ENCODE measurements at places on chromosomes 3 and 15.

GRCh38 chr3:51436998-51437639 is 46.0 kb downstream of the RBM15B start:
- no peak for DNase-seq

DNA sequence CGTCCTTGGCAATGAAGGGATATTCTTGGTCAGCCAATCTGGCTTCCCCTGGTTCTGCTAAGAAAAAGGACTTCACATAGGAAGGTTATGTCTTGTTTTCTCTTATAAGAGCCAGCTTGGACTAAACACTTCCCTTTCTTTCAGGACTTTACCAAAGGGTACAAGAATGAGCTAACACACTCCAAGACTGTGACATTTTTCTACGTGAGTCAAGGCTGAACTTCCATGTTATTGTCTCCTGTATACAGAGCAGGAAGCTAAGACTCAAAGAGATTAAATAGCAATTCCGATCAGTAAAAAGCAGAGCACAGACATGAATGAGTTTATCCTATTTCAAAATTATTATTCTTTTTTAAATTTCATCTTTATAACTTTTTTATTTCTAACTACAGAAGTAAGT is 63.3 kb upstream of the STT3B start:
- DNase-seq = no peak

DNA sequence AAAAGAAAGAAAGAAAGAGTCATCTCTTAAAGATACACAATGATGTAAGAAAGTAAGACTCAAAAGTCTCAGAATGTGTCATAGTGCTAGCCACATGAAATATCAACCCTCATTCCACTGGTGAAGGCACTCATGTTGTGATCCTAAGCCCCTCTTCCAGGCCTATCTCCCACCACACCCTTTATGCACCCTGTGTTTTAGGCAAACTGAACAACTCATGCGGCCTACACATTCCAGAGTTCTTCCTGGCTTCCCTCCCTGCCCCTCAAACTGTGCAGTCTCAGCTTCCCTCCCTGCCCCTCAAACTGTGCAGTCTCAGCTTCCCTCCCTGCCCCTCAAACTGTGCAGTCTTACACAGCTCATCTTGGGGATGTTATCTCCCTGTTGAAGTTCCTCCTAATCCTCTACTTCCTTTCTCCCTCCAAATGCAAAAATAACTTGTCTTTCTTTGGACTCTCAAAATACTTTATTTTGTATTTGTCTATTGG is 69.0 kb upstream of the FNDC3B start:
- DNase-seq = no peak

DNA sequence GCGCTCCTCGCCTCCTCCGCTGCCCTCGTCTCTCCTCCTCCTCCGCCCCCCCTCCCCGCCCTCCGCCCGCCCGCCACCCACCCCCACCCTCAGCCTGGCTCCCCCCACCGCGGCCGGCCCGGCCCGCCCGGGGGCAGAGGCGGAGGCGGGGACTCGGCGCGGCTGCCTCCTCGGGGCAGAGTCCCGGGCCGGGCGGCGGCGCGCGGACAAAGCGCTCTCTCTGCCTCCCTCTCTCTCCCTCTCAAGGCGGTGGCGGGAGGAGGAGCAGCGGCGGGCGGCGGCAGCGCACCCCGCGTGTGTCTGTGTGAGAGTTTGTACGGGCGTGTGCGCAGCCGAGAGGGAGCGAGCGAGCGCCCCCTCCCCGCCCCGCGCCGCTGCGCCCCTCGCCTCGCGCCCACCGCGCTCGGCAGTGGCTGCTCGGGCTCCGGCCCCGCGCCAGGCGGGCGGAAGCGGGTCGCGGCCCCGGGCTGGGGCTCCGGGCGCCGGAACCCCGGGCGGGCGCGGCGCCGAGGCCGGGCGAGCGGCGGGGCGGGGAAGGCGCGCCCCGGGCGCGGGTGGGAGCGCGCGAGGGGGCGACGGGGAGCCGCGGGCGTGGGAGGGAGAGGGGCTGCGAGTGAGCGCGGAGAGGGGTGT is at the start of gene IGF2BP2:
TSS of gene IGF2BP2 (minus strand) at position 37 of the 633 bp plus-strand sequence. CDS start 82 bp downstream, outside the sequence.
- peak; percentile 88 for DNase-seq

- DNase-seq = peak; percentile 42
These were observed 259.1 kb downstream of the OPA1 start for GRCh38 chr3:193851941-193852674.

DNA sequence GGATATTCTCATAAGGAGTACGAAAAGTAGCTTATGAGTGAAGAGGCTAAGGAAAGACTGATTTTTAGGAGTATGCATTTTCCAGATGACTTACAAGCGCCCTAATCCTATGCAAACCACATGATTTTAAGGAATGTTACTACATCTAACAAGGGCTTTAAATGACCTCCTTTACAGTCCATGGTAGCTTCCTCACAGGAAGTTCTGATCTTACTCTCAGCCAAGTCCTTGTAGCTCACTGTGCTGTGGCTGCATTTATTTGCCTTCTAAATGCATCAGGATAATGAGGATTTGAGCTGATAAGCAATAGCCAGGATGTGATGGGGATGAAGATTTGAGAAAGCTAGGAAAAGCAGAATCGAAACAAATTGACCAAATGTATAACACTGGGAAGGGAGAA is 896.0 kb downstream of the MCTP2 start:
- DNase-seq = no peak

- DNase-seq = no peak
These were observed 18.1 kb upstream of the IL1RAP start for GRCh38 chr3:190495796-190496195.

GRCh38 chr3:12405432-12406272 is 78.6 kb upstream of the TSEN2 start:
- DNase-seq = peak; percentile 62

DNA sequence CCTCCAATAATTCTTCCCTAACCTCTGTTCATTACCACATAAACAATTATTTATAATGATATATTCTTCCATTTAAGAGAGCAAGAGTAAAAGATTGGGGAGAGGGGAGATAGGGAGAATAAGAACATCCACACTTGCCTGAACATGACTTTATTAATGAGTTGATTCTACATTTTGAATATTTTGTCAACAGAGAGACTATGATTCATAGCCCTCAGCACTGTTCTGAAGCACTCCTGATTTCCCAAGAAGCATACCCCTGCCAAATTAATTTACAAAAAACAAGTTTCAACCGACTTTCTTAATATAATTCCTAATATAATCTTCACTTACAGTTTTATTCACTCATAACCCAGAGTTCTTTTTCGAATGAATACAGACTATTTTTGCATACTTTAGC is 828.8 kb downstream of the ROBO2 start:
- no peak for DNase-seq

- no peak for DNase-seq
These were observed 387.3 kb upstream of the RARB start for GRCh38 chr3:25040748-25041147.

GRCh38 chr3:129003578-129004112 is 2.5 kb downstream of the EFCC1 start:
- no peak for DNase-seq

DNA sequence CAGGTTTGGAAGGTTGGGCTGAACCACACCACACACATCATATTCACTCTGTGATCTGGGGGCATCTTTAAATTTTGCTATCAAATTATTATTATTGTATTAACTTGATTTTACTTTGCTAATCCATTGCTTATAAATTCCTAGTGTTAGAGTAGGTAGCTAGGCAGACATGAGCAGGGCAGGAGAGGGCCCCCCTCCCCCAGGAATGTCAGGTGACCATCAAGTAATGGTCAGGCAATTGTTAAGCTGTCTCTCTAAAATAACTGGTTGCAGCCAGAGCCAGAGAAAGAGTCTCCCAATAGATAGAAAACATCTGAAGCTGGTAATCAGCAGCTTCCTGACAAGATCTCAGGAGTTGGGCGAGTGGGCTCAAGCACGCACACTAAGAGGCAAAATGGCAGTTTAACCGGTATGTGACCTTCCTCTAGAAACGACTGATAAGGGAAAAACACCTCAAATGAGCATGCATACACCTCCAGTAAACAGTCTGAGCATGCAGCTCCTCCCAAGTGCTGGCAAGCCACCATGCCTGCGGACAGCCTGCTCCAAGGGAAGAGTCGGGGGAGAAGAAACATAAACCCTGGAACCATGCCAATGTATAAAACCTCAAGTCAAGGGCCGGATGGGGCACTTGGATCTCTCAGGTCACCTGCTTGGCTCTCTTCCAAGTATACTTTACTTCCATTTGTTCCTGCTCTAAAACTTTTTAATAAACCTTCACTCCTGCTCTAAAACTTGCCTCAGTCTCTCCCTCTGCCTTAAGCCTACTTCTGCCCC is 3.1 kb upstream of the CXCR6 start:
- no peak for DNase-seq

DNA sequence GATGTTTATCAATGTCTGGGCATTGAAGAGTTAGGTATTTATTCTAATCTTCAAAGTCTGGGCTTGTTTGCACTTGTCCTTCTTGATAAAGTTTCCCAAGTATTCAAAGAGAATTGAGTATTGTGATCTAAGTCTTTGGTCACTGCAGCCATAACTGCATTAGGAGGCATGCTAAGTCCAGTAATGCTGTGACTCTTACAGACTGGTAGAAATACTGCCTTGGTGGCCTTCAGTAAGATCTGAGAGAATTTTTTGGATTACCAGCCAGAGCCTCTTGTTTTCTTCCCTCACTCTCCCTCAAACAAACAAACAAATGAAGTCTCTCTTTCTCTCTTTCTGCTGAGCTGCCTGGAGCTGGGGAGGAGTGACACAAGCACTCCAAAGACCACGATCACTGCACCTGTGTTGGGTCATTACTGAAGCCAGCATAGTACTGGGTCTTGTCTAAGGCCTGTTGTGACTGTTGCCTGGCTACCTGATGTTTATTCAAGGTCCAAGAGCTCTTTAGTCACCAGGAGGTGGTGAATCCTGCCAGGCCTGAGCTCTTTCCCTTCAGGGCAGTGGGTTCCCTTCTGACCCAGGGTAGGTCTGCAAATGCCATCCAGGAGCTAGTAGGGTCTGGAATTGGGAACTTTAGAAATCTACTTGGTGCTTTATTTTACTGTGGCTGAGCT is 14.8 kb upstream of the RBP2 start:
- no peak for DNase-seq

GRCh38 chr15:28017423-28017924 is 81.6 kb downstream of the OCA2 start:
- peak; percentile 36 for DNase-seq

- no peak for DNase-seq
These were observed 122.0 kb downstream of the MECOM start for GRCh38 chr3:169541528-169541927.

DNA sequence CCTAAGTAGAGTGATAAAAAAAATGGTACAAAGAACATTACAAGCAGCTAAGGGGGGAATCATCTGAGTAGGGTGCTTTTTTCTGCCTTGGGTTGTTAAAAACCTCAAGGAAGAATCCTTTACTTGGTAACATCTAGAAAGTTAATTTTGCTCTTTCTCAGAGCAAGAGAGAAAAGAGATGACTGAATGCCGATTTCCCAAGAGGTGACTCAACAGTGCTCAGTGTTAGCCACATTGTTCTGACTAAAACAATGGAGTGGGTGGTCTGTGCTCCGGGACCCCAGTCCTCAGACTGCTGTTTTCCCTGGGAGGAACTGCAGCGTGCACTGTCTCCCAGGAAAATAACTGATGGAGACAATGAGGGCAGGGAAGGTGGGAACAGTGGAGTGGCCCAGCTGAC is 41.1 kb upstream of the RASGRP1 start:
- DNase-seq = no peak

DNA sequence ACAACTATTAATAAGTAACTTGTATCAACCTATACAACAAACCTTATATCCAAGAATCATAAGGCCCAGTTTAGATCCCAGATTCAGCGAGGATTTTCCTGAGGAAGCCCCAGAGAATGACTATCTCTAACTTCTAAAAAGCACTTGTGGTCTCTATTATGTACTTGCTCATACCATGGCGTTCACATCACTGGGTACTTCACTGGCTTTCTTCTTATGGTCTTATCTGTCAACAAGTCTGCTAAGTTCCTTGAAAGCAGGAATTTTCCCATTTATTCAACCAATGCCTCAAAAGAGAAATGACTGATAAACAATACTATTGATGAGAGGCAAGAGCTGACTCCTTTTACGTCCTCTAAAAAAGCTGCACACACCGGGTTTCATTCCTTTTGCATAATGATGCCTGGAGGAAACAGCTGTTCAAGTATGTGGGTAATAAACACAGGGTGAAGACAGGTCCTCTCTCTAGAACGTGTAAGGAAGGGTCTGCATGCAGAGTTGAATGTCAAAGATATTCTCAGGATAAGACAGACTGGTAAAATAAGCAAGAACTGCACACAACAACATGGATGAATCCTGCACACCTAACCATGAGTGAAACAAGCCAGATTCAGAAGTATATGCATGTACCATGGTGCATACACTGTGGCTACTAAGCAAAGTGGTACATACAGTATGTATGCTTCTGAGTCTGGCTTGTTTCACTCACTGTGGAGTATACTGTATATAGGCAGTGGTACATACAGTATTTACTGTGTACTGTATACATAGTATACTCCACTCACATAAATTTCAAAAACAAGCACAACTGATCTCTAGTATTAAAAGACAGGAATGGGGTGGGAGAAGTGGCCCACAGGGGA is 408.7 kb downstream of the SHQ1 start:
- DNase-seq = no peak

DNA sequence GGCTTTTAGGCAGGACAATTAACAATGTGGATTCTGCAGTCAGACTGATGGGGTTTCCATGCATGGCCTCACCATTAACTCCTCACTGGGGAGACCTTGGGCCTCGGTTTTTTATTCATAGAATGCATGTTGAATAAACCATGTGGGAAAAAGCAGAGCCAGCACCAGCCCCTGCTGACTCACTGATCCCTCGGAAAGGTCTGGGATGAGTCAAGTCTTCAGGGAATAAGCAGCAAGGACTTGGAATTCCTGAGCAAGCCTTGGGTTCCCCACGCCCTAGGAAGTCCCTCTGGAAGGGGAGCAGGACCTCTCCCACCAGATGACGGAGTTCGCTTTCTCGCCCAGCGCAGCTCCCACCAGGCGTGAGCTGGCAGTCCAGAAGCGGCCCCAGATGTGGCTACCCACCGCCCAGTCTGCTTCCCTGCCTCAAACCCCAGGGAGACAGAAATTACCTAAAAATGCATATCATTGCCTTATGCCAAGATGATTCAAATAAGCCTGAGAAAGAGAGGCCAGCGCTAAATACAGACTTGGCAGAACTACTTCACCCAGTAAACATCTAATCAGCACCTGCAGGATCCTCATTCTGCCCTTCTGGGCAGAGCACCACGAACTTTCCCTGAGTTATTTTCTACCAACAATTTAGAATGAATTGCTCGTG is 45.4 kb downstream of the BTD start:
- no peak for DNase-seq
